KBM-7 (cell line): ENCODE measurements at places on chromosomes 5 and 9.

DNA sequence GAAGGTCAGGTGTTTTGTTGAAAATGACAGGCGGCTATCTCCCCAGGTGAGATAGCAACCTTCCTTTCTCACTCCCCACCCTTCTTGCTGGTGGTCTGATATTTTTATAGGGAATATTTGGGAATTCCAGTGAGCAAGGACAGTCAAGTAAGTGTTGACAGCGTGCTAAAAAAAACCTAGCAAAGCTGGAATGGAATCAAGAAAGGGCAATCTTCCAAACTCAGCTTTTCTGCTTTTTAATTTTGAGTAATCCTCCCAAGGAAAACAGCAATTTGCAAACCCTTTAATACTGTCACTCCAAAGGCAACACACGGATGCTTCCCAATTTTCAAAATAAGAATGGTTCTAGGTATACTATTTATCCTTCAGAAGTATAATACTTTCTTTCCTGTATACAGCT, 143.7 kb upstream of the PCA3 start:
- no peak for DNase-seq

- DNase-seq = no peak
These were observed 50.6 kb downstream of the SIL1 start for GRCh38 chr5:139147483-139148087.

- DNase-seq = no peak
These were observed 248.8 kb downstream of the CAAP1 start for GRCh38 chr9:26643826-26644225.

DNA sequence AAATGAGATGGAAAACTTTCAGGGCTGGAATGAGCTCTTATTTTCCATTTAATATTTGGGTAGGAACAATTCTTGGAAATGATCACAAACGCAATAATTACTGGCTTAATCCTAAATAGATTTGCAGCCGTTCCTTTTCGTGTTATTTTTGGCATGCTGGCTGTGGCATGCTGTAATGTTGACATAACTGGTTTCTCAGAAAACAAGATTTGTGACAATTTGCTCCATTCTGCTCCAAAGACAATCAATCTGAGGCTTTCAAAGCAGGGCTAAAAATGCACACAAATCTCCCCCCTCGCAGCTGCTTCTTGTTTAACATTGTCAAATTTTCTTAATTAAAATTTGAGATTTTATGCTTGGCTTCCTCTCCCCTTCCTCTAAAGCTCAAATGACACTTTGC, 151.2 kb downstream of the TTC39B start:
- no peak for DNase-seq

DNA sequence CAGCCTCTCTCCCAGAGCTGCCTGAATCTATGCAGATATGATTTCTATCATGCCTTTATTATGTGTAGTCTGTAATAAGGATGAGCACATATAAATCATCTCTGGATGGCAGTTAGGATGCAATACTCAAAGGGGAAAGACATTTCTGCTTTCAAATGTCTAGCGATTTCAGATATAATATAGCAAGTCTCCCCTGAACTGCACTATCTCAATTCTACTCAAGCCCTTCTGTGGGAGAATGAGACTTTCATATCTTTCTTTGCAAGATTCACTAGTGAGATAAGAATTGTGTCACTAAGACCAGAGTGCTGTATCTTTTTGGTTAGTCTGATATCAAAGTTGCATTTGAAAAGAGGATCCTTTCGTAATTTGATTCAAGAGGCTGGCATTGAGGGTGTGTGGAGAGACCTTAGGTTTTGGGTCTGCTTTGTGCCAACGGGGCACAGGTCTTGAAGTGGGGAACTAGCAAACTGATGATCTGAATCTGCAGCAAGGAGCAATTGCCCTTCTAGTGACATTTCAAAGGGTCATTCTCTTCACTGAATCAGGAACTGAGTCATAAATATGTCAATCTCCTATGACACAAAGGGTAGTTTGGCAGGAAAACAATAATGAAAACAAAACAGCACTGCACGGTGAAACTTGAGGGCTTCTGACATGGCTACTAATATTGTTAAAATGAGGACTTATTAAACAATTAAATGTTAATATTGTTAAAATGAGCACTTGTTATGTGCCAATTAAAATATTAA, 305.5 kb upstream of the CLINT1 start:
- no peak for DNase-seq

- no peak for DNase-seq
These were observed 117.9 kb downstream of the CDC42SE2 start for GRCh38 chr5:131381777-131382176.

DNA sequence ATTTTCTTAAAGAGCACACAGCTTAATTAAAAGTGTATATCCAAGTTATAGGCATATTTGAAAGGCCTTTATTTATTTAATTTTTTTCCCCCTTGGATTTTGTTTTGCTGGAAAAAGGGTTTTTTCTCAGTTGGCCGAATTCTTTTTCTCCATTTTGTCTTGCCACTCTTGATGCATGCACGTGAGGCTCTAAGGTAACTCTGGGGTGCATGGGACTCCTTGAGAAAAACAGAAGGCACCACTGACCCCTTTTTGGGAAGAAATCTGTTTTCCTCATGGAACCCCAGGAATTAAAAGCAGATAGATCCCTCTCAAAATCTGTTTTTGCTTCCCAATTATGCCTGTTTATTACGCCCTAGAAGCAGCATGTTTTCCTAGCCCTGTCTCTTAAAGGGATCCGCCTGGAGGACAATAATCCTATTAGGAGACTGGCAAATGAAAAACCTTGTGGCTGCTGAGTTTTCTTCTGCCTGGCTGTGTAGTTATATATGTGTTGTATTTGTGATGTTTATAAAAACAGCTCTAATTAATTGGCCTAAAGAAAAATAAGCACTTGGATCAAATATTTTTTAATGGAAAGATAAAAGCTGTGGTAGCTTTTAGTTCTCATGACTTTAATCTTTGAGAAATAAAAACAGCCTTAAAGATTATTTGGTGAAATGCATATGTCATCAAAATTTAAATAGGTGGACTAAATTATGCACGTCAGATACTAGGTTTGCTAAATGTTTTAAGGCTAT, 435.1 kb upstream of the CDH9 start:
- no peak for DNase-seq

DNA sequence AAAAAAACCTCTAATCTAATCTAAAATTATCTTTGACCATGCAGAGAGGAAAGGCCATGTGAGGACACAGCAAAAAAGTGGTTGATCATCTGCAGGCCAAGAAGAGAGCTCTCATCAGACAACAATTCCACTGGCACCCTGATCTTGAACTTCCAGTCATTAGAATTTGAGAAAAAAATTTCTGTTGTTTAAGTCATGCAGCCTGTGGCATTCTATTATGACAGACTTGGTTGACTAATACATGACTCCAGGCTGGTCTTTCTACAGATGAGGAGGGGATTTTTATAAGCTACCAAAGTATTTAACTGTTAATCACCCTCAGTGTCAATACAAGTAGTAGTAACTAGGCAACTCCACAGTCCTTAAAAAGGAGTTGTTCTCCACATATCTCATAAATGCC, 358.5 kb upstream of the RGMB start:
- DNase-seq = no peak

DNA sequence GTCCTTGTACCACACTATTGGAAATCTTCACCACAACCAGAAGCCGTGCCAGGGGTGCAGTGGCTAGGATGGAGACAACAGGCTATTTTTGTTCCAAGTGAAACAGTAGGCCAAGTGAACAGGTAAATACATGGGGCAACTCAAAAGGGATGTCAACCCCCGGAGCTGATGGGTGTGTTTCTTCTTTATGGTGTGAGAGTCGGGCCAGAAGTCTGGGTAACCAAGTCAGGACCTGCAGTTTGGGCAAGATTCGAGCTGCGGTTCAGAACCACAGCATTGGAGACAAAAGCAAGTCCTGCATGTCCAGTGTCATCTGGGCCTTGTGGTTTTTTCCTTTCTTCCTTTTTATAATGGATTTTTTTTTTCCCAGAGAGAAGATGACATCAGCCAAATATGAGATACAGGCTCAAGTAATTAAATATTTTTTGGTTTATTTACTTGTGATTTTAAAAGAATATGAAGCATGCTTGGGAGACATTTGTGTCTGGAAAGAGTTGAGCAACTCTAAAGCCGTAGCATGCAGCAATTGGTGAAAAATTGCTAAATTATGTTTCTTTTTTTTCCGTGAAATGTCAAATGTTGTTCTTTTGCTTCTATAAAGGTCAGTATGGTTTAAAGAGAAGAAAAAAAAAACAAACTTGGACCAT, 261.6 kb downstream of the ARRDC3 start:
- no peak for DNase-seq

GRCh38 chr5:101943784-101944183, 352.3 kb downstream of the SLCO4C1 start:
- DNase-seq = peak; percentile 73

GRCh38 chr9:11794984-11795383, 898.2 kb upstream of the TYRP1 start:
- DNase-seq = no peak

DNA sequence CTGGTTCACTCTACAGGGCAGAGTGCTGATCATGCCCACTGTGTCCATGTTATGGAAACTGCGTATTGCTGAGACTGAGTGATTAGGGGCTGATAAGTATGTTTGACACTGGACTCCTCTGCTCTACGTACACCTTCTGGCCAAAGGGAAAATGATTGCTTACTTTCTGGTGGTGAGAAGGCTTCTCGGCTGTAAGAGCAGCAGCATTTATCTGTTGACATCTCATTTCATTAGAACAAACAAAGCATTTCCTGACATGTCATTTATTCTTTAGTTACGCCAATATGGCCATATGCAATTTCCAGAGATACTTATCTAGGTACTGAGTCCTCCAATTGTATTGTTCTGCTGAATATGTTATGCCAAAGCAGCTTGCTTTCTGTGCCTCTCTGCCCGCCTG, 5.6 kb downstream of the FAXDC2 start:
- no peak for DNase-seq

DNA sequence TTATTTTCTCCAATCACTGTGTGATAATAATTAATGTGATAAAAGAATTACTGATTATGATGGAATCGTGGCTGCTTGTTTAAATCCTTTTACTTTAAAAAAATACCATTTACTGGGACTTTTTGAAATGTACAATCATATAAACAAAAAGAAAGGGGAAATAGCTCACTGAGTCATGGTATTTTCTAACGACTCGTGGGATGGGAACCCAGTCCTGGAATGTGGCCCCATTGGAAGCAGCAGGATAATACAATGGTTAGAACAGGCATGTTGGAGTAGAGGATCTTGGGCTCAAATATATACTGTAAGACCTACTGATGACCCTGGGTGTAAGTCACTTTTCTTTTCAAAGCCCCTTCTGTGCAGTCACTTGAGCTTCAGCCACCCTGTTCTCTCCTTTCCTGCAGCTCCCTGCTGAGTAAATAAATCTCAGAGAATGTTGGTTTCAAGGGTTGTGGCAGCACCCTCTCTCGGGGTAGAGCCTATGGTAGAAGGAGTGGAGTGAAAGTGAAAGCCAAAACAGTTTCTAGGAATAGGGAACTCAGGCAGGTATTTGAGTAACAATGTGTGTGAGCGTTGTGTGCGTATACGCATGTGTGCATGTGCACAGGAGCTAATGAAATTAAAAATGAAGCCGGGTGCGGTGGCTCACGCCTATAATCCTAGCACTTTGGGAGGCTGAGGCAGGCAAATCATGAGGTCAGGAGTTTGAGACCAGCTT, 40.8 kb upstream of the LARP1 start:
- peak; percentile 72 for DNase-seq

- DNase-seq = no peak
These were observed 12.1 kb upstream of the SLC2A8 start for GRCh38 chr9:127384901-127385300.

GRCh38 chr5:168128557-168128956, 162.9 kb upstream of the WWC1 start:
- no peak for DNase-seq

DNA sequence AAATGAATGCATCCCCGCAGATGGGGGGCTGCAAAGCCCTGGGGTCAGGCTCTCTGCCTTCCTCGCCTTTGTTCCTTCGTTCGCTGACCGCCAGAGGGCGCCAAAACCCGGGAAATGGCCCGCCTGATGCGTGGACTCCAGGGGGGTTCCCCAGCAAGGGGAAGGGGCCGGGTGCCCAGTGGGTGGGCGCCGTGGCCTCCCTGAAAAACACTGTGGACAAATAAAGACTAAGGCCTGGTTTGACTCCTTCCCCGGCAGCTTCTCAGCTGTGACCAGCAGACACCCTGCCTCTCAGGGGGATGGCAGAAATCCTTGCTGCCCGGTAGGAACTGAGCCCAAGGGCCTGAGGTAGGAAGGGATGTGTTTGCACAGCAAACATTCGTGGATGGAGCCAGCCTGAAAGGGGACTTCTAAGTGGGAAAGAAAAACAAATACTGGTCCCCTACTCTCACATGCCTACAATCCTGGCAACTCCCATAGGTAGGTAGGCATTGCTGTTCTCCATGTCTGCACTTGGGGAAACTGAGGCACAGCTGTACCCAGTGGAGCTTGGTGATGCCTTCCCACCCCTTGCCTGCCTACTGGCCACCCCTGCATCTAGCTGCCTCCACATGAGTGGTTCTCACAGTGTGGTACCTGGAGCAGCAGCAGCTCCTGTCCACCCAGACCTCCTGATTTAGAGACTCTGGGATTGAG, 57.7 kb downstream of the DUSP1 start:
- DNase-seq = peak; percentile 47

DNA sequence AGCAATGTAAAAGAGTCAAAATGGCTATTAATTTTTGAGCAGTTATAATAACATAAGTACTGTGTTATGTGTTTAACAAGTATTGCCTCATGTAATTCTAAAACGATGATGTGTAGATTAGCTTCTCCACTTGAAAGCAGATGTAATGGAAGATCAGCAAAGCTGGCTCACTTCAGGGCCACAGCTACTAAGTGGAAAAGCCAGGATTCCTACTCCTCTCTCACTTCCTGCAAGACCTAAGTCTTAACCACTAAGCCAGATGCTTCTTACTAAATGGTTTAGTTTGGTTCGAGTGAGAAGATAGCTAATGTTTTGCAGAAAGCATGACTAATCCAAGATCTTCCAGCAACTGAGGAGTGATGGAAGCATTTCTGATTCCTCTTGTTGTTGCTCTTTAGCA, 15.7 kb upstream of the TNC start:
- no peak for DNase-seq

GRCh38 chr9:130478736-130479575, 34.2 kb downstream of the ASS1 start:
- DNase-seq = no peak

DNA sequence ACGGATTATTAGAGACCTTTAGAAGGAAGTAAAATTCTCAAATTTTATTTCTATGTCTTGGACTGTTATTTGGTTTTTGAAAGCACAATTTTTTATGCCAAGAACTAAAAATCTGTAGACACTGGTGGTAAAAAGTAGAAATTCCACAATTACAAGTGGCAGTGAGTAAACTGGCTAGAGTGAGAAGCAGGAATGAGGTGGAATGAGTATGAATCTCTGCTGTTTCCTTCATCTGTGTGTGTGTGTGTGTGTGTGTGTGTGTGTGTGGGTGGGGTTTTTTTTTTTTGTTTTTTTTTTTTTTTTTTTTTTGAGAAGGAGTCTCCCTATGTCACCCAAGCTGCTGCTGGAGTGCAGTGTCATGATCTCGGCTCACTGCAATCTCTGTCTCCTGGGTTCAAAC, 94.2 kb downstream of the TLE4 start:
- no peak for DNase-seq

DNA sequence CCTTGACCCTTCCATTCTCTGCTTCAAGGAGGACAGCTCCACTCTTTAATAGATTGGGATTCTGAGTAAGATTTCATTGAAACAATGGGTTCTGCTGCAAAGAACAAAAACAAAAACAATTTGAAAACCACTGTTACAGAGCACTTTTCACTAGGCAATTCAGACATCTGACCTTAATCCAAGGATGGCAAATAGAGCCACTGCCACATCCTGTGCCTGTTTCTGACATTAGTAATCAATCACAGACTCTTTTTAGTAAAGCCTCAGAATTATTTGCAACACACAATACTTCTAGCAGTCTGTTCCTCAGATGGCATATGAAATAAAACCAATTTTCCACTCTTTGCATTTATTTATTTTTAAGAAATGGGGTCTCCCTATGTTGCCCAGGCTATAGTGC, 37.8 kb upstream of the NDFIP1 start:
- DNase-seq = no peak
